Omental fat pad (tissue), 4 donors: ENCODE measurements at places on chromosomes 7 and 10. TPM values are rescaled to one million over a fixed set of nuclear protein-coding genes. Genes with fewer than 3 reads are reported as not detected.

The PRLHR gene
- total RNA-seq = not detected

GRCh38 chr7:75966190-75966961, 28.0 kb downstream of the TMEM120A start:
- no peak for DNase-seq

GRCh38 chr10:71244431-71245419, 32.4 kb downstream of the UNC5B start:
- DNase-seq = no peak

DNA sequence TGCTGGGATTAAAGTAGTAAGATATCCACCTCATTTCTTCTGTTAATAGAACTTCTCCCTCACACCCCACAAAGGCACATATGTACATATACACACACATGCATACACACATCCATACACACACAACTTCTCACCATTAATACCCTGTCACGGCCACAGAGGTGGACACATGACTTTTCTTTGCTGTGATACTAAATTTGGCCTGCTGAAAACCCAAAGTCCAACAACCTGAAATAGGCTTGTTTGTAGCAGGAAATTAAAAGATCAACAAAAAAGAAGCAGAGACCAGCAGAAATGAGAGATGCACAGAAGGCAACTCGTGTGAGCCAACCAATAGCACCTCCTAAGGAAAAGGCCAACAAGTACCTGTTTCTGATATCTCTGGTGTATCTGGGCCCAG, 128.7 kb upstream of the PCGF5 start:
- DNase-seq = no peak

DNA sequence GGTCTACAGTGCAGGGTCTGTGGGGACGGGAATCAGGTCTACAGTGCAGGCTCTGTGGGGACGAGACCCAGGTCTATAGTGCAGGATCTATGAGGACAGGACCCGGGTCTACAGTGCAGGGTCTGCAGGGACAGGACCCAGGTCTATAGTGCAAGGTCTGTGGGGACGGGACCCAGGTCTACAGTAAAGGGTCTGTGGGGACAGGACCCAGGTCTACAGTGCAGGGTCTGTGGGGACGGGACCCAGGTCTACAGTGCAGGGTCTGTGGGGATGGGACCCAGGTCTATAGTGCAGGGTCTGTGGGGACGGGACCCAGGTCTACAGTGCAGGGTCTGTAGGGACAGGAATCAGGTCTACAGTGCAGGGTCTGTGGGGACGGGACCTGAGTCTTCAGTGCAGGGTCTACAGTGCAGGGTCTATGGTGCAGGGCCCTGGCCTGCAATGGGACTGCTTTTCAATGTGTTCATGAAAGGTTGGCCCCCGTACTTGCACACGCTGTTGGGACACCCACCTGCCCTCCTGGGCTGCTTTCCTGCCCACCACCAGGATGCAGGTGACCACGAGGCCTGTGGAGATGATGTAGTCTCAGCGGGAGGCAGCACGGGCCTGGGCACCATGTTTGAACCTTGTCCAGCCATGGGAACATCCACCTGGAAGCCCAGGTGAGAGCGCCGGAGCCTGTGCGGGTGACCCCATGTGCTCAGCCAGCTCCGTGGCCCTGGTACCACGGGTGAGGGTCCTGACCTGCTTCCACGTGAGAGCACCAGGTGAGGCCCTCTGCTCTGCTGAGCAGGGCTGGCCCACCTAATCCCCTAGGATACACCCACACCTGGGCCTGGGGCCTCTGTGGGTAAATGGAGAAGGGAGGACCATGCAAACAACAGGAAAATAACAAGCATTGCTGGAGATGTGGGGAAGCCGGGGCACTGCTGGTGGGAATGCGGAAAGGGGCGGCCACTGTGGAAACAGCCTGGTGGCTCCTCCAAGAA, 91.4 kb upstream of the DIP2C start:
- no peak for DNase-seq

DNA sequence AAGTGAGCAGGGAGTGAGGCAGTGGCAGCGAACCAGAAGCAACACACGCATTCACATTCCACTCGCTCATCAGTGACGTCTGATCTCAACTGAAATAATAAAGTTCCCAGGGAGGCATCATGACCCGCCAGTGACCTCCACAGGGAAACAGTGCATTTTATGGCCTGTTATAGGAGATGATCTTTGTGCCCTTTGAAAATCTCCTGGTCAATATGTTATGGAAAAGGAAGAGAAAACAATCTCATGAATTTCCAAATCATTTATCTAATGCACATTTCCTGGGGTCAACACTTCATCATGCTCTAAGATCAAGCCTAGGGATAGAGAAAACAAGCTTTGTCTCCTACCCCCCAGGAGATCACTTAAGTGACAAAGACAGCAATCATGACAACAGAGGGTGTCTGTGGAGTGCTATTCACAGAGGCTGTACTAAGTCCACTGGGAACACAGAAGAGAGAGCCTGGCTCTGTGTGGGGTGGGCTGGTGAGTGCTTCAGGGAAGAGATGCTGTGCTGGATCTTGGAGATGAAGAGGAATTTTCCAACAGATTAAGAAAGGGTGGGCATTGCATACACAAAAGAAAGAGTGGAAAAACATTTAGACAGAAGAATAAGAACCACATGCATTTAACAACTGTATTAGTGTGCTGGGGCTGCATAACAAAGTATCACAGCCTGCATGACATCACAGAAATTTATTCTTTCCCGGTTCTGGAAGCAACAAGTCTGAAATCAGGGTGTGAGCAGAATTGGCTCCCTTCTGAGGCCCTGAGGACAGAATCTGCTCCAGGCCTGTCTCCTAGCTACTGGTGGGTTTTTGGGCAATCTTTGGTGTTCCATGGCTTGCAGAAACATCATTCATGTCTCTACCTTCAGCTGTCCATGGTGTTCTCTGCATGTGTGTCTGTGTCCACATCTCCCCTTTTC, 613.9 kb upstream of the IGFBP3 start:
- no peak for DNase-seq
